ENCODE measurements at places on chromosomes 12 and 14.

GRCh38 chr12:4031703-4032291, 158.6 kb upstream of the PARP11 start:
- DNase-seq = no peak

DNA sequence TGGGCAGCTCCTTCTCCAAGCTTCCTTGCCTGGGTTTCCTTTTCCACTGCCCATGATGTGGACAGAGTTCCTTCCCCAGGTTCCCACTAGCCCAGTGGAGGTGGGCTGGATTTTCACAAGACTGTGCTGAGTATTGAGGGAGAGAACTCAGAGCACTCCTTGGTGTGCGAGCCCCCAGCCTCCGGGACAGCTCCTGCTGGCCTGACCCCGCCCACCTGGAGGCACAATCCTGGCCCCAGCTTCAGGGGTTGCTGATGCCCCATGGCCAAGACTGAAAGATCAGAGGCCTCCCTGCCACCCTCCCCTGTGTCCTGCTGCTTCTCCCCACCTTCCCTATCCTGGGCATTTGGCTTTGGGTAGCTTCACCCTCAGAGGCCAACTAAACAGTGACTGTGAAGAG, 7.7 kb downstream of the KCNH3 start:
- no peak for DNase-seq

GRCh38 chr14:74569387-74569786, 42.6 kb downstream of the LTBP2 start:
- DNase-seq = no peak

DNA sequence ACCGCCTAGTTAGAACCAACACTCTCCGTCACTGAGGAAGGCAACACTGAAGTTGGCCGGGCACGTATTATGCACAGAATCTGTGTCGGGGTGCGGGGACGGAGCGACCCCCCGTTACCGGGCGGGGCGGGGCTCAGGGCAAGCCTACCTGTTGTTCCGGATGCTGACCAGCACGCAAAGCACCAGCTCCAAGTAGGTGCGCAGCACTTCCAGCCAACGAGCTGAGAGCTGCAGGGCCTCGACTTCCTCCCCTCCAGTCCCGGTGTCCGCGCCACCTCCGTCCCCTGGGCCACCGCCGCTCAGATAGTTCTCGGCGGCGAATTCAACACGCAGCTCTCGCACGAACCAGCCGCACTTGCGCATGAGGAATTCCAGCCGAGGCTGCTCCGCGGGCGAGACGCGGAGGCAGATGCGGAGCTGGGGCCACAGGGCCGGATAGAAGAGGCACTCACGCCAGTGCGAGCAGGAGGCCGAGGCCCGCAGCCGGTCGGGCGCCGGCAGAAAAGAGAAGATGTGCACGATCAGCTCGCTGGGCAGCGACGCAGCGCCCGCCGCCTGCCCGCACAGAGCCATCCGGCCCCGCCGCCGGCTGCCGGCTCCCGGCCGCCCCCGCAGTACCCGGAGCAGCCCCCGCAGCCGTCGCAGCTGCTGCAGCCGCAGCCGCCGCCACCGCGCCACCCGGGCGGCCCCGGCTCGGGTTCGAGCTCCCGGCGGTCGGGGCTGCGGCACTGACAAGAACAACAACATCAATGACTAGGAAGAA, 636 bp downstream of the FBXO33 start:
- DNase-seq = peak; percentile 28
